ENCODE measurements at places on chromosomes 3 and 15.
A peak's percentile ranks its signal among the peaks of the same experiment; 100 is the strongest.

DNA sequence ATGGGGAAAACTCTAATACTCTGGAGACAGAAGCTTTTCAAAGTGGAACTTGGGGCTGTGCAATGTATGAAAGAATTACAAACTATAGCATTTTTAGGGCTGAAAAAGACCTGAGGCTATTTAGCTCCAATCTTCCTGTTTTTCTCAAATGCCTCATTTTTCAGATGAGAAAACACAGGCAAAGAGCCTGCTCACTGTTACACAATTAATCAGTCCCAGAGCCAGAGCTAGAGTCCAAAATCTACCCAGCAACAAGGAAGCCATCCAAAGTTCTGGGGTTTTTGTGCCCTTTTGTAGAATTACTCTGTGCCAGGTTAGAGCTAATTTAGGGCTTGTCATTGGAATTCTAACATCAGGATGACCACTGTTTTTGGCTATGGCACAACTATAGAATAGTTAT is 45.5 kb downstream of the GPR149 start:
- no peak for DNase-seq

DNA sequence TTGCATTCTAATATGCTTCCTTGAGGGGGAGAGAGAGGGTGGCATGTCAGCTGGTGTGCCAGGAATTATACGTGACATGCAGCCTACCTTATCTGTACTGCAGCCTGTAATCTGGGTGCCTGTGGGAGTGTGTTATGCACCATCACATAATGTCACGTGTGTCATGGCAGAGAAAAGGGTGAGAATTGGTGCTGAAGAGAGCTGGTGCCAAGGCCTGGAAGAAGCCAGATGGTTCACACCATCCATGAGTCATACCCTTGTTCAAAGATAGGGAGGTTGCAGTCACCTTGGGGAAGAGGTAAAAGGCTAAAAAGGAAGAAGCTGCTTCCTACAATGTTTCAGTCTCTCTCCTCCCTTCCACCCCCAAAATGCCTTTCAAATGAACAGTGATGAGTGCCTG is 5.3 kb downstream of the BRPF1 start:
- no peak for DNase-seq

DNA sequence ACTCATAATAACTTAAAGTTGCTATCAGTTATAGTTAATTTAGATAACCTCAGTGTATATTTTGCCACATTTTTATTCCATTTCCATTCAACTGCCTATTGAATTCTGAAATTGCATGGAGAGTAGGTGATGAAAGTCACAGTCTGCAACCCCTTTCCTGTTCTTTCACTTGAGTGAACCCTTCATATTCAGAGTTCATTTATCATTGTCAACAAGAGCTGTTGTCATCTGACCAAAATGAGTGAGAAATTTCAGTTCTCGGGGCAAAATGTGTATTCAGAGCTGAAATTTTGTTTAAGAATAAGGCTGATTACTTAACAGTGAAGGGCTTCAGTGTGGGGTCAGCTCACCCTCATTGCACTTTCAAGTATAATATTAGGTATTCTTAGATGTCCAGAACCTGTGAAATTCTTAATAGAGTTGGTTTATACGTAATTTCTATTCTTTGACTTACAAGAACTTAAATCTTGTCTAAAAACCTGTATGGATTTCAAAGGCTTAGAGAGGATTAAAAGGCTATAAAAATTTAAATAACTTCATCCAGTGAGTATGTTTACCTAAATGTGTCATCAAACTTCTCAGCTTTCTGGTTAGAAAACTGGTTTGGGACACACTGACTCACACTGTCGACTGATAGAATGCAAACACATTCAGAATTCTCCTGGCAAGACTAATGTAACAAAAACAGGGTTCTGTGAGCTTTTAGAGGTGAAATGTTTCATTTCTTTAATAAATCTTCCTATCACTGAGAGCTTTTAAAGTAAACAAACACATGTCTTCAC is 92.2 kb downstream of the CMSS1 start:
- DNase-seq: no peak

DNA sequence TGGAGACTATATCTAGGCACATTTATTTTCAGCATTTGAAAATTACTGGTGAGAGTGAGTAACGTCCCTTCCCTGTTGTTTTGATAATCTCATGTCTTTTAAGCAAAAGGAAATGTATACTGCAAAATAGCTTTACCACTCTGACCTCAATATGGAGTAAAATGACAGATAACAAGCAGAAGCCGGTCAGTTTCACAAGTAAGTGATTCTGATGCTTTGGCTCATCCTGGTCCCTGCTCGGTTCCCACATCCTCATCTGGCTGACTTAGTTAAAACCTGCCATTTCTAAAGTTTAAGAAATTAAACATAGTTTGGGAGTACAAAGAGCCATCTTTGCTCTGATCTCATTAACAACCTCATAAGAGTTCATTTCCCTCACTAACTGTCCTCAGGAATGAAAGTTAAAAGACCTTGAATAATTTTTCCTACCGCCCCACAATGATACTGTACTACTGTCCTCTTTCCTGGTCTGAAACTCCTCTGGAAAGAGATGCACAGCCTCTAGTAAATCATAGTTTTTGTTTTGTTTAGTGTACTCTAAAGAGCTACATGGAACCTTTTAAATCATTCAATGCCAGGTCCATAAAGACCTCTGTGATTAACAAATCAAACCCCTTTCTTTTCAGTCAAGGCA is 72.3 kb upstream of the ICE2 start:
- DNase-seq: no peak

- DNase-seq: no peak
Observed at GRCh38 chr3:132117642-132118041, 82.8 kb upstream of the CPNE4 start.

- no peak for DNase-seq
Observed at GRCh38 chr3:191696348-191696747, 235.4 kb downstream of the PYDC2 start.

- DNase-seq: no peak
Observed at GRCh38 chr15:73784291-73784690, 31.1 kb upstream of the INSYN1 start.

- no peak for DNase-seq
Observed at GRCh38 chr15:35087759-35088158, 2.7 kb upstream of the NANOGP8 start.

DNA sequence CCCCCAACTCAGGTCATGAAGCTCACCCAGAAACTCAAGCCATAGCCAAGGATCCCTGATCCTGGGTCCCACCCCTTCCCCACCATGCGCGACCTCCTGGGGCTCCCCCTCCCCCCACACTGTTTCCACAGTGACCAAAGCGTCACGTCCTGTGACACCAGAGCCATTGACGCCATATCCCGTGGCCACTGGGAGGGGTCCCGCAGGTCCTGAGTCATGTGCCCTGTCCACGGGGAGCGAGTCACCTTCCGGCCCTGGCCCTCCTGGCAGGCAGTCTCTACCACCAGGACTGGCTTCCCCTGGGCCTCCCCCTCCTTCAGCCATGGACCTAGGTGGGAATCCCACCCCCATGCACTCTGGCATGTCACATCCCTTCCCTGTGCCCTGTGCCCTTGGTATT is 15.6 kb downstream of the SEMA3F start:
- no peak for DNase-seq

DNA sequence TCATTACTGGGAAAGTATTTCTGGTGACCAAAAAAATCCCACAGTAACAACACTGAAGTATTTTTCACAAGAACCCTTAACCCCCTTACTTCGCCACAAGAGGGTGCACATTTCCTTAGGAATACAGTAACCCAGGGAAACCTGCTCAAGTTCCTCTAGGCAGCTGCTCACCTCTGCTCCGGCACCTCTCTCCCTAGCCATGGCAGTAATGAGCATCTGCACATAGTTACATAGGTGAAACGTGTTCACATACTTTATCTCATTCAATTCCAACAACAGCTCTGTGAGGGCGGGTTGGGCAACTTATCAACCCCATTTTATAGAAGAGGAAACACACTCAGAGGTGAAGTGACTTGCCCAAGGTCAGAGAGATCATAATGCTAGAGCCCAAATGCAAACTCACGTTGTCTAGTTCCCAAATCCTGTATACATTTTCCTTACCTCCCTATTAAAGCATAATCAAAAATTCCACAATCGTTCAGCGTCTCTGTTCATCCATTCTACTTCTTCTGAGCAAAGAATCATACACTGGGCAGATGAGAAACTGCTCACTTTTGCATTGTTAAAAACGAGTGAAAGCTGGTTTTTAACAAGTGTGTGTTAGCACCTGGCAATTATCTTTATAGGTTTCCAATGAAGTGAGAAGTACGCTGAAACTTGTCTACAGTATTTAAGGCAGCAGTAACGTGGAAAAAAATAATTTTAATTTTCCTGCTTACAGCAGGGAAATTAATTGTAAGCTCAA is 90.7 kb downstream of the IGF2BP2 start:
- DNase-seq: peak; percentile 81

- no peak for DNase-seq
Observed at GRCh38 chr3:107977221-107978130, 113.4 kb downstream of the CD47 start.

DNA sequence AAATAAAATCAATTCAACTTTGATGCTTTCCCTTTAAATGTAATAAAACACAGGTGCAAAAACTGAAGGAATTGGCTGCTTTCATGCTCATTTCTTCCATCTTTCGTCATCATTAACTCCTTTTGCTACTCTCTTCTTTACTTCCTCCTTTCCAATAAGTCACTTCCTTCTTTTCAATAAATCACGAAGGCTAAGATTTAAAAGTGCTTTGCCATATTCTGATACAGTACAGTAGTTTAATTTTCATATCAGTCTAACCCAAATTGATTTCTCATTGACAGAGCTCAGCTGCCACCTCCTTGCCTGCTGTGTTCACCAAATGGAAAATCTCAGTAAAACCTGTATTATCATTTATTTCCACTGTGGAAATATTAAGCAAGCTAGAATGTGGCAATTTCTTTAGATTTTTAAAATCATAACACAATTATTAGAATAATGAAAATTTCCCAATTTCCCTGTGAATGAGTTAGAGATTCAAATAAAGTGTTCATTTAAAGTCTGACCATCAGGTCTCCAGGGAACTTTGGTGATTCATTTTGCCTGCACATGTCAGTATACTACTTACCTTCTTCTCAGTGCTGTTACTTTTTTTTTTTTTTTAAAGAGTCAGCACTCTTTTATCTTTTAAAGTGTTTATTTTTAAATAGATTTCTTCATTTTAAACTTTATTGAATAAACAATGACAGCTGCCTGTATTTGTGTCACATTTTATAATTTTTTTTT is 41.6 kb downstream of the NANOGP8 start:
- DNase-seq: no peak

DNA sequence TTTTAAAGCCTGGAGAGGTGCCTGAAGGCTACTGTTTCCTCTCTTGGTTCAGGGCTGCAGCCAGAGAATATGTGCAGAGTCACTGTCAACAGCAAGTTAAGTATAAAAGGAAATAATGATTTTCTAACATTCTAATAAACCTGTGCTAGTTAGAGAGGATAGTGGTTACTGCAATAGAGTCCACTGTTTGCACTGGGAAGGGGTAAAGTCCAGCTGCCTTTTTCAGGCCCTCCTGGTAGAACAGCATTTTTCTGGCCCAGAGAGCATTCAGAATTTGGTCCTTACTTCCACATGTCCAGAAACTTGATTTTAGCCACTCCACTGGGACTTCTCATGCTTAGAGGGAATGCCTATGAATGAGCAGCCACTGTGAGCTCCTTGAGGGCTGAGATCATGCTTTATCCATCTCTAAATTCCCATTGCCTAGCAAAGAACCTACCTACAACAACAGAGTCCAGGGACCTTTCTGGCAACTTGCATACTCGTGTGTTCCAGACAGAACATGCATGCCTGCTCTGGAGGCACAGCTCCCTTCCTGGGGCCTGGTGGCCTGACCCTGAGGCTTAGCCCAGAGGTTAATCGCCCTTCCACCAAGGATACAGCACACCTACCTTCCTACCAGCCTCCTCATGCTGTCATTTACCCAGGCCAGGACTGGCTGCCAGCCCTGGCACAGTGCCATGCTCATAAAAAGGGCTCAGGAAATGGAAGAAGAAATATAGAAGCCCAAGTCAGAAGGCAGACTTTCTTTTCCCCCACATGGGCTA is 50.3 kb upstream of the ATP13A3 start:
- no peak for DNase-seq

DNA sequence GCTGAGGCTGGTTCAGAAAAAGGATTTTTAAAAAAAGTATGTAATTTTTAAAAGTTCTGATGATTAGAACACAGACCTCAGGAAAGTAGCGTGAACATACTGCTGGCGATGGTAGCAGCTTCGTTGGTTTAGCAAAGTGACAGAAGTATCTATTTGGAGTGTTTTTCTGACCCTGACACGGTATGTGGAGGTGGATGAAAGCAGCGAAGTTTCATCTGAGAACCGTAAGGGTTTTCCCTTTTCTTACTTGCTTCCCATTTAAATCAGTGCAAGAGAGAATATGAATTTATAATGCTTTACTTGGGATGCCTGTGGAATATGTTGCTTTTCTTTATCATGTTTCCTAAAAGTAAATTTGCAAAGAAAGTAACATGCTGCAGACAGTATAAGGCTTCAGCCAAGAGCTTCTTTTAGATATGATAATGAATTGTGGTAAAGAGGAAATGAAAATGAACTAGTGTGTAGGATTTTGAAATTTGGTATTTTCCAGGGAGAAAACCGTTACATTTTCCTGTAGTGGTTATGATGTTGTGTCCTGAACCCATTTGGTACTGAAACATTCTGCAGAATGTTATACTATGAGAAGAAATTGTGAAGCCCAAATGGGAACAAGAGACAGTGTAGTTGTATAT is 3.9 kb downstream of the CHST2 start:
- no peak for DNase-seq

GRCh38 chr15:84819291-84819768 is 2.2 kb downstream of the ALPK3 start:
- no peak for DNase-seq

GRCh38 chr15:40115670-40116093 is 7.0 kb upstream of the BMF start:
- DNase-seq: no peak

GRCh38 chr3:72903004-72903403 is 15.2 kb downstream of the GXYLT2 start:
- no peak for DNase-seq

GRCh38 chr3:159749406-159749805 is 239.2 kb upstream of the IL12A start:
- DNase-seq: no peak

DNA sequence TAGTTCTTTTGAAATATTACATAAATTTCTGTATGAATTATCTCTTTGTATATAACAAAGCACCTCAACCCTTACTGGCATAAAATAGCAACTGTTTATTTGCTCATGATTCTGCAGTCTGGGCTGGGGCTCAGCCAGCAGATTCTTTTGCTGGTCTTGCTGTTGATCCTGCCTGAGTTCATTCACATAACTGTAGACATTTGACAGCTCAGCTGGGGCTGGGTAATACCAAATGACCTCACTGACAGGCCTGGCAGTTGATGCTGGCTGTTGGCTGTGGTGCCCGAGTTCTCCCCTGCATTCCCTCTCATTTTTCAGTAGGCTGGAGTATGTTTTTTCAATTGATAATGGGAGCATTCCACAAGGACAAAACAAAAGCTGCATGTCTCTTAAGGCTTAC is 449.9 kb upstream of the GOLIM4 start:
- DNase-seq: no peak

- DNase-seq: no peak
Observed at GRCh38 chr3:193971261-193971751, 164.6 kb upstream of the HES1 start.

- no peak for DNase-seq
Observed at GRCh38 chr3:136994772-136995516, 37.2 kb downstream of the IL20RB start.

Data from NCI-H2227 treated with DMSO at 0.1 percent for 48 hours (cell line).